ENCODE measurements at places on chromosomes 3 and 15. TPM values are rescaled to one million over a fixed set of nuclear protein-coding genes. Genes with fewer than 3 reads are reported as not detected.

ICE2 gene
- 14.8 TPM for total RNA-seq

CCDC54 gene
- not detected for total RNA-seq

PLSCR2 gene
- not detected for total RNA-seq

DNA sequence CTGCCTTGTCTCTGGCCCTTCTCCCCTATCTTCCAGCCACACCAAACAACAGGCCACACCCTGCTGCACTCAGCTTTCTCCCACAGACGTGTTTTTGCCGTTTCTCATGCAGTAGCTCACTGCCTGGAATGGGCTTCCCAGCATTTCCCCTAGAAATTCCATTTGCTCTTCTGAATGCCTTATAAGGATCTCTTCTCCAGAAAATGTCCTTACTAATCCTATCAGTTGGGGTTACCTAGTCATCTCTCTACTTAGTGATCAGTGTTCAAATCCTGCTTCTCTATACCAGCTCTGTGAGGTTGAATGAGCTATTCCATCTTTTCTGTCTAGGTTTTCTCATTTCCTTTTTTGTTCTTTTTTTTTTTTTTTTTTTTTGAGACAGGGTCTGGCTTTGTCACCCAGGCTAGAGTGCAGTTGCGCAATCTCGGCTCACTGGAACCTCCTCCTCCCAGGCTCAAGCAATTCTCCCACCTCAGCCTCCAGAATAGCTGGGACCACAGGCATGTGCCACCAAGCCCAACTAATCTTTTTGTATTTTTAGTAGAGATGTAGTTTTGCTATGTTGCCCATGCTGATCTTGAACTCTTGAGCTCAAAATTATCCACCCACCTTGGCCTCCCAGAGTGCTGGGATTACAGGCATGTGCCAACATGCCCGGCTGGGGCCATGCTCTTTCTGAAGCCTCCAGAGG lies 98.2 kb upstream of the CHD2 start:
- H3K4me1 ChIP-seq: peaks cover 40% of the 10 kb centered on the region
- H3K4me3 ChIP-seq: no peak overlapping the region
- no peaks in the 10 kb centered on the region for H3K27me3 ChIP-seq
- DNase-seq: peak; percentile 72

- peak; percentile 51 for DNase-seq
- H3K27me3 ChIP-seq: no peaks in the 10 kb centered on the region
- H3K4me1 ChIP-seq: peaks cover 45% of the 10 kb centered on the region
- no peak overlapping the region for H3K4me3 ChIP-seq
These were observed 21.8 kb upstream of the SIAH2 start for GRCh38 chr3:150784747-150785125.

DNA sequence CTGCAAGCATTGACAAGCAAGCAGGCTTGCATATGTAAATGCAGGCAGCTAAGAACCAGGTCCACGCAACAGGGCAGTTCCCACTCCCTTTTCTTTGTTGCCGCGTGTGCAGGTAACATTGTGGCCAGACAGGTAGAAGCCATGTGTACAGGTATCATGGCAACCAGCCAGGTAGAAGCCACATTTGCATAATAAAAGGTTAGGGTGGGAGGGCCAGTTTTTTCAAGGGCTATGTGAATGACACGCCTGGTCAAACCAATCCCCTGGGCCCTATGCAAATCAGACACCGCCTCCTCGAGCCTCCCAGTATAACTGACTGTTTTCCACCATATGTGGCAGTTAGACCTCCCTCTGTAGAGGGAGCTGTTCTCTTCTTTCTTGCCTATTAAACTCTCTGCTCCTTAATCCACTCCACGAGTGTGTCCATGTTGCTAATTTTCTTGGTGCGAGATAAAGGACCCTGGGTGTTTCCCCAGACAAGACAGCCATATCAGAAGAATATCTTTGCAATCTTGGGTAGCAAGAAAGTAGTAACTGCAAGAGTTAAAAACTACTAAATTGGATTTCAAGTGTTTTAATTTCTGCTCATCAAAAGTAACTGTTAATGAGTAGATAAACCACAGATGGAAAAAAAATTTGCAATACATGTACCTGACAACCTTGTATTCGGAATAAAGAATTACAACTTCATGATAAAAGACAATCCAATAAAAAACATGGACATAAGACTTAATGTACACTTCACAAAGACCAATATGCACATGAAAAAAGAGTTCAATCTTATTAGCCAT lies 21.8 kb downstream of the PCOLCE2 start:
- H3K27me3 ChIP-seq: no peaks in the 10 kb centered on the region
- peaks cover 14% of the 10 kb centered on the region for H3K4me1 ChIP-seq
- no peaks in the 10 kb centered on the region for H3K36me3 ChIP-seq
- no peak overlapping the region for H3K4me3 ChIP-seq

GRCh38 chr3:123668906-123669305 lies 84.1 kb upstream of the HACD2 start:
- no peaks in the 10 kb centered on the region for H3K36me3 ChIP-seq
- no peak overlapping the region for H3K4me3 ChIP-seq
- DNase-seq: no peak
- no peaks in the 10 kb centered on the region for H3K27me3 ChIP-seq
- no peaks in the 10 kb centered on the region for H3K4me1 ChIP-seq
